Esophagus mucosa (tissue), 1 donor: ENCODE measurements at places on chromosomes 3 and 15. TPM values are rescaled to one million over a fixed set of nuclear protein-coding genes. Genes with fewer than 3 reads are reported as not detected.

- ATAC-seq: no peak
These were observed 1018.2 kb downstream of the DIPK2A start for GRCh38 chr3:144989807-144990206.

DNA sequence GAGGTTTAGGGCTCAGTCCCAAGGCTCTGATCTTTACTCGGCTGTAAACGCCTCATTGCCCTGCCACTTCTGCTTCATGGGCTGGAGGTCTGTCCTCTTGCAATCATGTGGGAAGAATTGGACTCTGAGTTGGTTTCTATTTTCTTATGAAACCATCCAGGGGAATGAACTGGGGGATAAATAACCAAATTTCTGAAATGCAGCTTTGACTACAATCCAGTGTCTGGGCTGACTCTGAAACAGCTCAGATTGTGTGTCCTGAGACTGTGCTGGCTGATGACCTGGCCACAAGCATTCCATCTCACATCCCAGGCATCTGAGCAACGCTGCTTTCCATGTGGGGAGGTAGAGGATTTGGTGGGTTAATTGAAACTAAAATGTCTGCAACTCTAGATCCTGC is 71.0 kb upstream of the GALNT15 start:
- ATAC-seq: no peak

GRCh38 chr3:36964331-36964730 is 19.5 kb upstream of the TRANK1 start:
- ATAC-seq: no peak

DNA sequence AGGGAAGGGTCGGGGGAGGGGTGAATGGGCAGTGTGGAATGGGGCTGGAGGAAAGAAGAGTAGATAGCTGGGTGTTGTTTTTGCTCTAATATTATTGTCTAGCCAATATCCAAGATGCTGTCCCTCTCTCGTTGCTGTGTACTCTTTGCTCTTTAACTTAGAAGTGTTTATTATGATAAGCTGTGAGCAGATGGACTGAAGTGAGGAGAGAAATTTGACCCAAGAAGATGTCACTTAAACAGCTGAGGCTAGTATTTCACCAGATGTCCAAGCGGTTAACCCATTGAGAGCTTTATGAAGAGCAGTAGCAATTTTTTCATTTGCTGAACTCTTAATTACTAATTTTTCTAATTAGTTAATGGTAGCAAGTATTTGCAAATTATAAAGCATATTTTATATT is 212.2 kb upstream of the TP63 start:
- no peak for ATAC-seq

- ATAC-seq: no peak
These were observed 24.2 kb upstream of the CLRN1 start for GRCh38 chr3:150996731-150997130.

DNA sequence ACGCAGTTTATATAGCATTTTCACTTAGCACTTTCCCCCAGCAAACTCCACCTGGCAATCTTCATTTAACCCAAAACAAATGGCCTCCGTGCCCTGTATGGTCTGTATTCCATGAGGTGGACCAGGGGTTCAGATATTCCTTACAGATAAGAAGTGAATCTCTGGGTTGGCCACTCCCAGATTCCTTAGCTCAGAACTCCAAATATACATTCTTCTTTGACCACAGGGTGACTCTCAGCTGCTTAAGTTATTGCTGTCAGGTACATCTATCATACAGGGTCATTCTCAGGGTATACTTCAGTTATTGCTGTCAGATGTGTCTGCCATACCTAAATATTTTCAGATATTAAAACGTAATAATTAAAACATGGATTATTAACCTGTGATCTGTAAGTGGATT is 229.8 kb downstream of the TBL1XR1 start:
- no peak for ATAC-seq

GRCh38 chr3:119413603-119414280 is 49.7 kb downstream of the TMEM39A start:
- no peak for ATAC-seq

Gene EOMES
- 0.12 TPM for total RNA-seq

DNA sequence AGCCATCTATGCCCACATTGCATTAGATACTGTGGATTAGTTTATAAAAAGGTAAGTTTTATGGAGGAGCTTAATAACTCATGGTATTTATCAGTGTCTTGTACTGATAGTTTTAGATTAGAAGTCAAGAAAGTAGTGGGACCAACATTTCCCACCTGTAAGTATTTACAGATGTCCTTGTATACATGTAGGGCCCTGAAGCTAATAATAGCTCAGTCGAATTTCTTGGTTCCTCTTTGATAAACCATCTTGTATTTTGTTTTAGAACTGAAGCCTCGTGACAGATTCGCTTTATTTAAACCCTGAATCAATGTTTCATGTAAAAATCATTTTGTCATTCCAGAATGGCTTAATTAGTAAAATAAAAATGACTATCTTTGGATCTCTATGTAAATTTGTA is 73.4 kb downstream of the CRYBG3 start:
- ATAC-seq: no peak

GRCh38 chr3:137760341-137761098 is 3.6 kb upstream of the SOX14 start:
- ATAC-seq: no peak

DNA sequence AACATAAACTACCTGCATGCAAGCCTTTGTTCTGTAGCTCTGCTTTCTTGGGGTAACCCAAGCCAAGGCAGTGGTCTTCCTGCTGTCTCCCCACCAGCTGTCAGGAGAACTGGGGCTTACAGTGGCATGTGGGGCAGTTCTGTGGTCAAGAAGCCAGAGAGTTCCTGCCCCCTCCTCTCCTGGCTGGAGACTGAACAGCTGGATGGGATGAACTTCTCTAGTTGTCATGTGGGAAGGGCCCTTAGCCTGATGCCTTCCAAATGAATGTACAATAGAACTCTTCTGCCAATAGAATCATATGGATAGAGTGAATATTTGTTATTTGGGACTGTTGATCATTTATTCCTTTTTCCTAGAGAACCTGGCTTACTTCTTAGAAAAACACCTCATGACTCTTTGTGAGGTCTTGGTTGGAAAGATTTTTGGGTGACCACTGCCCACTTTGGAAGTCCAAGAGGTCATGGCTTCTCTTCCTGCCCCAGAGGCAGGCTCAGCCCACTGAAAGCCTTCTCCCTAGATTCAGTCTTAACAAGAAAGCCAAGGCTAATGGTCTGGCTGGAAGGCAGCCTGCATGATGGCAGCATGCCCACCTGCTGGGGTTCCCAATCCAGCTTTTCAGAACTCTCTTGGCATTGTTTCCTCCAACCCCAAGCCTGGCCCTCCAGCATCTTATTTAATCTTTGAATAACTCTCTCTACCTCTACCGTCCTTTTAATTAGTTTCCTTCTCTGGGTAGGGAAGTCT is 462.9 kb upstream of the PROK2 start:
- ATAC-seq: no peak

Gene FOXL2NB
- total RNA-seq: not detected

- ATAC-seq: peak; percentile 31
These were observed 69.4 kb upstream of the PLXNA1 start for GRCh38 chr3:126913524-126913923.

Gene AP4E1
- 8.0 TPM for total RNA-seq

Gene CKMT1B
- 50.7 TPM for total RNA-seq

- no peak for ATAC-seq
These were observed 839.8 kb downstream of the NTRK3 start for GRCh38 chr15:87416591-87417257.

DNA sequence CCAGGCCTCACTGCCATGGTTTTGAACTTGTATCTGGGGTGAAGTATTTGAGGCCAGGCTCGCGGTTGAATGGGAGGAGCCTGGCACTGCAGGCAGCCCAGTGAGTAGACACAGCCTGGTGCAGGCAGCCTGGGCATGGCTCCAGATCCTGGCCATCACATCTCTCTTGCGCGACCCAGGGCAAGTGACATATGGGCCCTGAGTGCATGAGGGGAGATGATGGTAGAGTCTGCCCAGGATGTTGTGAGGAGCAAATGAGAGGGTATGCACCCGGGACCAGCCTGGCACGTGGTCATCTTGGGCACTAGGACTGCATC is 103.5 kb downstream of the TBC1D2B start:
- peak; percentile 62 for ATAC-seq

Gene PYGO1
- total RNA-seq: 1.8 TPM
